ENCODE measurements at places on chromosomes 7 and 10.
A peak's percentile ranks its signal among the peaks of the same experiment; 100 is the strongest.

DNA sequence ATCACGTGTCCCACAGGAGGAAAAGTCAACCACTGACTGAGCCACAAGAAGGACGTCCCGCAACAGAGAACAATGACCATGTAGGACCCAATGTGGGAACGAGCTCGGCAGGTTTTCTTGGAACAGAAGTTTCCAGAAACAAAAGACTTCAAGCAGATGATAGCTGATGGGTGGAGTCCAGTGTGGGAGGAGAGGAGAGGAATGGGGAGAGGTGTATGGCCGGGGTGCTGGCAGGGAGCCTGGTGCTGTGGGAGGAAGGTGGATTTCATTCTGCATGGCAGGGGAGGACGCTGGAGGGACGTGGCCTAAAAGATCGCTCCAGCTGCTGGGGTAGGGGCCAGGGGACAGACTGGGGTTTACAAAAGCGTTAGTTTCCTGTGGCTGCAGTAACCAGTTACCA, 48.5 kb upstream of the LMTK2 start:
- no peak for DNase-seq

GRCh38 chr10:113958631-113959382, 84.9 kb upstream of the ADRB1 start:
- no peak for DNase-seq

DNA sequence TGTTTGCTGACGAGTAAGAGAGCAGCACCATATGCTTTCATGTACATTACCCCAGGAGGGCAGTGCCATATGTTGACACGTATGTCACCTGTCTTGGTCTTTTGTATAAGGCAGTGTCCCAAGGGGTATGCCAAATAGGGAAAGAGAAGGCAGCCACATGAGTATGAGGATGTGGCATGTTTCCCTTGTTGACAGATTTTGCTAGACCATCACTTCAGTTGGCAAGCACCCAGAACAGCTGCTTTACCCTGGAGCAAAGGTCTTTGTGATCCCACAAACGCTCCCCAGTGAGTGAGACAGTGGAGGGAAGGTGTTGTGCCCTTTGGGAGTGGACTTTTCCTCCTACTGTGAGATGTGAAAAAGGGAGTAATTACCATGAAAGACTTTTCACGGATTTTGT, 350.1 kb downstream of the ETV1 start:
- DNase-seq = no peak

GRCh38 chr7:93620057-93620456, 45.5 kb upstream of the CALCR start:
- DNase-seq = no peak

DNA sequence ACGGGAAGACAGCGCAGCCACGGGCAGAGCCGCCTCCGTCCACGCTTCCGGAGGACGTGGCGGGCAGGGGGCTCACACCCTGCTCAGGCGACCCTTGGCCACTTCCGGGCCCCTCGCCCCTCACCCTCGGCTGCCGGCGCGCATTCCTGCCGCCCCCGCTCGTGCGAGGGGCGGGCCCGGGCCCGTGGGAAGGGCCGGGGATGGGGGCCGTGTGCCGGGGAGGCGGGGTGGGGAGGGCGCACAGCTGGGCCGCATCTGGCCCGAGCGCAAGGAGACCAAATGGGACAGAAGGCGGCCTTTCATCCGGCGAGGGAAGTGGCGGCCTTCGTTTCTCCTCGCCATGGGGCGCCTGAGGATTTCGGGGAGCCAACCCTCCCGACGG, 846 bp upstream of the LFNG start:
- DNase-seq = no peak

DNA sequence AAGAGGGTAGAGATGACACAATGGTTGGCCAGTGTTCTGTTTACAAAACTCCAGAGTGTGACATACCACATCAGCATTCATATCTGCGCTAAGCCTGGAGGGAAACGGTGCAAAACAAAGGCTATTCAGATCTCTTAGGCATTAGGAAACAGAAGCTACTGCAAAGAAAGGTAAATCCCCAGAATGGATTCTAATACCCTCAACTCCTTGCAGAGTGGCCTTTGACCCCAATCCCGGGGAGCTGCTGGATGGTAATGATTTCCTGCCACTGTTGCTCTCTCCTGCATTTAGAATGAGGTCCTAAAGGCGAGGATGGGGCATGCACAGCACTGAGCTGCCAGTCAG, 65.2 kb downstream of the AOAH start:
- DNase-seq = no peak

DNA sequence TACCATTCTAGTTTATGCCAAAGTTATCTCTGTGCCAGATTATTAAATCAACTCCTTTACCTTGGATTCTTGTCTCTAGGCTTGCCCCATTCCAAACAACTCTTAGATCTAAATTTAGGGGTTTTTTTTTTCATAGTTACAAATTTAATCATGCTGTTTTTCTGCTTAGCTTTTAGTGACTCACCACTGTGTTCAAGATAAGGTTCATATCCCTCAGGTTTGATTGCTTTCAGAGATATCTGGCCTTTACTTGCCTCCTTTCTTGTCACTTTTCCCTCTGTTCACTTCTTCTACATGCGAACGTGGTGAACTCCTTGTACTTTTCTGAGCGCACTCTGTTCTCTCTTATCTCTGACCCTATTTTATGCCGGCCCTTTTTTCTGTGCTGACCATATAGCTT, 78.2 kb downstream of the VPS50 start:
- no peak for DNase-seq

GRCh38 chr10:80141696-80142460, 9.3 kb downstream of the PLAC9 start:
- no peak for DNase-seq

DNA sequence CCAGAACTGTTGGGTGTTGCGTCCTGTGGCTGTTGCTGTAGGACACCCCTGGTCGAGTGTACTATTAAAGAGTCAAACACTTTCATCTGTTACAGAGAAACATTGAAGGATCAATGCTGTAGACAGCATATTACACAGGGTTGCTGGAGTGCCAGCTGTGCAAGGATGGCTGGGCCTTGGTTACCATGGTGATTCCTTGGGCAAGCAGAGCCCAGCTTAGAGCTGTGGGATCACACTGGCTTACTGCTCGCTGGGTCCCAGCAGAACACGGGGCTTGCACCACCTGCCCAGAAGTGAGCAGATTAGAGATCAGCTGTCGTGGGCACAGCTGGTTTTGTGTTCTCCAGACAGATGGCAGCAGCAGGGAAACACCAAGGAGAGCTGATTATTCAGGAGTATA, 76.0 kb downstream of the GPR141 start:
- DNase-seq = no peak

GRCh38 chr7:29649028-29649716, 85.5 kb downstream of the PRR15 start:
- no peak for DNase-seq

- no peak for DNase-seq
Observed at GRCh38 chr10:11468126-11468742, 143.2 kb downstream of the USP6NL start.

DNA sequence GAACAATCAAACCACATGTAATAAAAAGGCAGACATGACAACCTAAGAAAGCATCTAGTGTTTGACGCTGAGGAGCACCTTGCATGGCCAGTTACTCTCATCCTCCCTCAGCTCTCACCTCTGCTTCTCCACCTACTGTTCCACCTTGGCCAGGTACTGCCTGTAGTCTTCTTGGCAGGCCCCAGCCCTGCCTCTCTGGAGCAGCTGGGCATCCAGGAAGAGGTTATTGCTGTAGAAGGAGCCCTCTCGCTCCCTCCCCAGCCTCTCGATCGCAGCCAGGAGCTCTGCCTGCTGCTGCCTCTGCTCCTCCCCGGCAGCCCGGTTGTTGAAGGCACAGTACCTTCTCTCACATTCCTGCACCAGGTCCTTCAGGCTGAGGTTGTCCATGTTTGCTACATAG, 9.7 kb downstream of the GIMAP5 start:
- no peak for DNase-seq

- DNase-seq = no peak
Observed at GRCh38 chr10:80070057-80070456, 8.4 kb upstream of the TMEM254 start.

- DNase-seq = no peak
Observed at GRCh38 chr7:121237601-121238000, 91.2 kb upstream of the WNT16 start.

DNA sequence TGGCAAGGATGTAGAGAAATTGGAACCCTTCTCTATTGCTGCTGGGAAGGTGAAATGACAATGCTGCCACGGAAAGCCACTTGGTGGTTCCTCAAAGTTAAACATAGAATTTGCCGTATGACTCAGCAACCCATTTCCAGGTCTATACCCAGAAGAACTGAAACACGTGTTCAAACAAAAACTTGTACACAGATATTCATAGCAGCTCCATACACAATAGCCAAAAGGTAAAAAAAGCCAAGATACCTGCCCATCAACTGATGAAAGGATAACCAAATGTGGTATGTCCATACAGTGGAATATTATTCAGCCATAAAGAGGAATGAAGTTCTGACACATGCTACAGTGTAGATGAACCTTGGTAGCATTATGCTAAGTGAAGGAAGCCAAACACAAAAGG, 39.1 kb downstream of the LHPP start:
- DNase-seq = no peak

DNA sequence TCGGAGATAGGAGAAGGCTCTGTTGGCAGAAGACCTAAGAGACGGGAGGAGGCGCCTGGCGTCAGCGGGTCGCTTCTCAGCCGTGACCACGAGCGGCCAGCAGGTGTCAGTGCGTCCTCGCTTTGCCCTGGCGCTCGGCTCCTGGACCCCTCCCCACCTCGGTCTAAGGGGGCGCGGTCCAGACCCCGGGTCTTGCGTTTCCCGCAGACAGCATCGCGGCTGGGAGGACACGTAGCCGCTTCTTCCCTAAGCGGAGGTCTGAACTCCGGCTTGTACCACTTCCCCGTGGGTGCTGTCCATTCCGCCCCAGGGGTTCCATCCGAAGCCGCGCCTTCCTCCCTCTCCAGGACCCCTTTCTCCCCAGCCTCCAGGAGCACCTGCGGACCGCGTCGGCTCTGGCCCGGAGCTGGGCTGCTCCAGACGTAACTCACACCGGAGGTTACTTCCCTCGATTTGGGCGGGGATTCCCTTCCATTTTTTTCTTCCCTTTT, 593 bp upstream of the ADRA2A start:
- peak; percentile 52 for DNase-seq

GRCh38 chr10:127535802-127536515, 13.2 kb upstream of the NPS start:
- no peak for DNase-seq

DNA sequence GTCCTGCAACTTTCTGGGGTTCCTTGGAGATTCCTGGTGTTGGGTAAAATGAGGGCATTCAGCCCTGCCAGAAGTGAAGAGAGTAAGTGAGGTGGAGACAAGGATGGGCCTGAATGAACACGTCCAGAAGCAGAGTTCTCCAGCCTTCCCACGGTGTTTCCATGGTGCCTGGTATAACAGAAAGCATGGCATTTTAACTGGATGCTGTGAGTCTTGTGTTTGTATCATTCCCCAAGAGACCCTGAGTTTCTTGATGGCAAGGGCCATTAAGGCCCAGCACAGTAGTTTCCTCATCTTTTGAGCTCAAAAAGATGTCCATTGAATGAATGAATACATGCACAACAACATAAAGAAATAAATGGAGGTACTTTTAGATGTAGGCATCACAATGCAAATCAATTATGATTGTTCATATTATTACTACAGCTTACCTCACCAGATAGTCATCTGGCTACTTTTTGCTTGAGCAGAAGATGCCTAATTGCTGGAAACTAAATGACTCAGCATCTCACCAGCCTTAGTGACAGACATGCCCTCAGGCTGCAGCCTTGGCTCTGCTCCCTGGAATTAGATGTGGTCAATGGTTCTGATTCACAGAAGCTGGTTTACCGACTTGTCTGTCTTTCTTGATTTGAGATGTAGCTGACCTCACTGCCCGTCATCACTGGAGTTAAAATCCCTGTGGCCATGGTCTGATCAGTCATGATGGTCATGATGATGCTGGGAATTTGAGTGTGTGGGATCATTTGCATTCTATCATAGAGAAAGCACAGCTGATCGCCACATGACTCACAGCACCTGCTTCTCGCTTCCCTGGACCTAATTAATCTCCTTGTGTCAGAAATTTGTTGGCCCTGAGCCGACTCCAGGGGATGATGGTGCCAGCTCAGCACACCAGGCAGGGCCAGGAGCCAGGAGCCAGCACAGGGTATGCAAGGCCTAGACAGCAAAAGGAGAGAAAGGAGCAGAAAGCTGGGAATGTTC, 83.9 kb downstream of the CXCL12 start:
- no peak for DNase-seq

DNA sequence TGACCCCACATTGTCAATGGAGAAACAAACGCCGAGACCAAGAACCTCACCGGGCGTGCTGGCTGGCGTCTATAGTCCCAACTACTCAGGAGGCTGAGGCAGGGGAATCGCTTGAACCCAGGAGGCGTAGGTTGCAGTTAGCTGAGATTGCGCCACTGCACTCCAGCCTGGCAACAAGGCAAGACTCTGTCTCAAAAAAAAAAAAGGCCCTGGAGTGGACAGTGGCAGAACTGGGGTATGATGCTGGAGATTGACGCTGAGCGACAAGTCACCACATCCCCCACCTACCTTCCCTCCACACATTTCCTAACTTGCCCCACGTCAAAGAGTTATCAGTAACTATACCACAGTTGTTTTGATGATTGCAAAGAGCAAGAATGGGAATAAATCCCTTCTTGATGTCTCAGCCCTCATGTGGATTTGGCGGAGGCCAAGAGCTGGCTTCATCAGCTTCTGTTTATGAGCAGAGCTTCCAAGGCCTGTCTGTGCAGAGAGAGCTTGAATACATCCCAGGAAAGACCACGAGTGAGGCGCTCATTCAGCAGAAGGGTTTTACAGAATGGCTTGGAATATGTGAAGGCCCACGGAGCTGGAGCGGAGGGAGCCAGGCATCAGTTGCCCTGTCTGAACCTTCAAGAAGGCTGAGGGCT, 28.0 kb upstream of the TNS3 start:
- no peak for DNase-seq

GRCh38 chr10:99805190-99805589, 22.8 kb downstream of the ABCC2 start:
- no peak for DNase-seq

GRCh38 chr7:36736899-36737211, 12.6 kb upstream of the AOAH start:
- no peak for DNase-seq

- no peak for DNase-seq
Observed at GRCh38 chr10:35042783-35043182, 47.4 kb downstream of the CUL2 start.

DNA sequence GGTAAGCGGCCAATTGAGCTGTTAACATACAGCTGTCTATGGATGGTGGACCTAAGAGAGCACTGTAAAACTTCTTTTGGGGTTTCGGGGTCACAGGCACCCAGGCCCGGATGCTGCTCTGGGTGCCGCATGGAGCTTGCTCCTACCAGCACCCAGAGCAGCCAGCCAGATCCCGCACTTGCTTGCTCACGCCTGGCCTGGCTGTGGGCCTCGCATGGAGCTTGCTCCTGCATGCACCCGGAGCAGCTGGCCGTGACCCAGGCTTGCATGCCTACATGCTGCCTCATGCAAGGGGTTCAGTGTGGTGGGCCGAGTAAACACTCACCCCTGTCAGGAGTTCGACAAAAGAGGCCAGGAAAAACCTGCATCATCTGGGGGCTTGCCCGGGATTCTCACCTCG, 896.9 kb downstream of the SORCS1 start:
- DNase-seq = no peak

All from activated CD4-positive, CD25-positive, alpha-beta regulatory T cell treated with anti-CD3 and anti-CD28 coated beads, Interleukin-2, amount 50 U/mL, for 72 hours (primary cell).